ENCODE measurements at places on chromosomes 5 and 9.

- DNase-seq, result no peak
Measured at GRCh38 chr5:124960266-124960665, 213.8 kb upstream of the ZNF608 start.

GRCh38 chr5:124614105-124614504 is 132.3 kb downstream of the ZNF608 start:
- DNase-seq, result no peak

DNA sequence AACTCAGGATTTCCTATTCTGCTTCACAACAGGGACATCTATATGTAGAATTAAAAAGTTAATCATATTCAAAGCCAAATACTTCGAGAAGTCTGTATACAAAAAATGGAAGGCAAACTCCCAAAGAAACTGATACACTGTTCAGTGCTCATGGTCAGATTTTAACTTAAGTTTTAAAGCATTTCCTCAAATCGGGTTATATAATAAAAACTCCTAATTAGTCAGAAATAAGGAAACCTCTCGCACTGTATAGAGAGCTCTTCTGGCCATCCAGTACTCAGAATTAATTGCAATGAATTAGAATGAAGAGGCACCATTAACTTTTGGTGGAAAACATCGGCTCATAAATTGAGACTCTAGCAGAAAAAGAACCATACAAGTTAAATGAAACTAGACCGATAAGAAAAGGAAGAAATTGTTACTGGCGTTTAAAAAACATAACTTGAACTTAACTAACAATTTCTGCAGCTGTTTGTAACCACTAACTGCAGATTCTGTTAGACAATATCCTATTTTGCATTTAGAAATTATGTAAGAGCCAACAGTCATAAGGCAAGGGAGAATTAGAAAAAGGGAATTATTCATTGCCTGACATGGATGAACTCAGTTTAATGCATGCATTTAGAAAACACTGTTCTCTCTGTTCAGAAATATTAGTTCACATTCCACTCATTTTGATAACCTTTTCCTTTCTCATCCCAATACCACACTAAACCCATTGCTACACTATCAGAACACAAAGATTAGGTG is 96.6 kb downstream of the FNBP1 start:
- no peak for DNase-seq

GRCh38 chr5:36965179-36965578 is 88.6 kb downstream of the NIPBL start:
- no peak for DNase-seq

- DNase-seq, result no peak
Measured at GRCh38 chr9:105859428-105860091, 165.2 kb downstream of the TMEM38B start.

- no peak for DNase-seq
Measured at GRCh38 chr5:32326216-32326772, 13.6 kb upstream of the MTMR12 start.

GRCh38 chr9:33878691-33879366 is 61.9 kb downstream of the UBE2R2 start:
- no peak for DNase-seq

DNA sequence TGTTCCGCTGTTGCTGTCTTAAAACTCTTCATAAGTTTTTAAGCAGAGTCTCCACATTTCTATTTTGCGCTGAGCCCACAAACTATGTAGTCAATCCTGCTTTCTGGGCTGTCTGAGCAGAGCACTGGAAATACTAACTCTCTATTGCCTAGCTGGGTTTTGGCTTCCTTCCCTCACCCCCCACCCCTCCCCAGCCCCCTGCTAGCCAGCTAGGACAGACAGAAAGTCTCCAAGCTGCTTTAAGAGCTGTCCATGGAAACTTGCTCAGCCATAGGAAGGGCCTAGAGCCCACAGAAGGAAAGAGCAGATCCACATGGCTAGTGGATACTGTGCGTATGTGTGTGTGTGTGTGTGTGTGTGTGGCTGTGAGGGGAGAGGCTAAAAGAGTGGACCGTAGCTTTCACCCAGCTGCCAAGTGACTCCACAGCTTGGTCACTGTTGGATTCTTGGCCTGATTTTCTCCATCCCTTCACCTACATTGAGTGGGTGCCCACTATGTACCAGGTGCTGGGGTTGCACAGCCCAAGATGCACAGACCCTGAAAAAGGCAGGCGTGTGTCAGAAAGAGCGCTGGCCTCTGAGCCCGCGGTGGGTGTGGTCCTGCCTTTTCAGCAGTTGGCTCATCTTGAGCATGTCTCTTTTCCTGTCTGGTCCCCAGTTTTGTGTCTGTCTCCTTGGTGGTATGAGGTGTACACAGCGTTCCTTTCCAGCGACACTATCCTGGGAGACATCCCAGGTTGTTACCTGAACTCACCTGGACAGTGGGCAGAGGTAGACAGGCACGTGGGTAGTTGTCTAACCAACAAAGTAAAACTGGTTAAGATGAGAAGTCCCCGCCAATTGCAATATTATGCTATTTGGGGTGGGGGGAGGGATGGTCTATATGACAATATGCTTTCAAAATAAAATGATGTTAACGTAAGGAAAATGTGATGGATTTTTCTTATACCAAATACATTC is 5.4 kb upstream of the NKX2-5 start:
- no peak for DNase-seq

DNA sequence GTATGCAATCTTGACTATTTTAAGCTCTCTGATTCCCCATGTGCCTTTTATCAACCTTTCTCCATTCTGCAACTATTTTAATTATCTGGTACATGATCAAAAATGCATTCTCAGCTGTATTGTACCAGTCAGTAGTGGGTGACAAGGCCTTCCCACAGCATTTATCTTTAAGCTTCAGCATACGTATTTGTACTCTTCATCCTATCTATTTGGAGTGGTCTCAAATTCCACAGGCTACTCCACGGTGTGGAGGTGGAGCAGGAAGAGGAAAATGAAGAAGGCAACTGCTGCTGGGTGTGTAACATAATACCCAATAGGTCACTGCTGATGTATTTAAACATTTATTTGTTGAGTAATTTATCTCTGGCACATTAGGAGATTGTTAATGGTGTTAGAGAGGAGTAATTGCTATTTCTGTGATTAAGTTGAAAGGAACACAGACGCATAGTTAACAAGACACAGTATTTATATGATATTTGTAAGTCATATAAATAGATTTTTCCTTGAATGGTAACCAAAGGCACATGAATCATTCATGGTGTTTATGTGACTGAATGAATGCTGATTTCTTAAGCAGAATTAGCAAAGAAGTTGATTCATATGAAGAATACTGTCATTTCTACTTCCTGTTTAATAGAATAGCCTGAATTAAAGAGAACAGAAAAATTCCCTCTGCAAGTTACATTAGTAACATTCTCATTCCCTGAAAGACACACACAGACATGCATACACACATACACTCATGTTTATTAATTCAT is 153.8 kb upstream of the NR3C1 start:
- no peak for DNase-seq

DNA sequence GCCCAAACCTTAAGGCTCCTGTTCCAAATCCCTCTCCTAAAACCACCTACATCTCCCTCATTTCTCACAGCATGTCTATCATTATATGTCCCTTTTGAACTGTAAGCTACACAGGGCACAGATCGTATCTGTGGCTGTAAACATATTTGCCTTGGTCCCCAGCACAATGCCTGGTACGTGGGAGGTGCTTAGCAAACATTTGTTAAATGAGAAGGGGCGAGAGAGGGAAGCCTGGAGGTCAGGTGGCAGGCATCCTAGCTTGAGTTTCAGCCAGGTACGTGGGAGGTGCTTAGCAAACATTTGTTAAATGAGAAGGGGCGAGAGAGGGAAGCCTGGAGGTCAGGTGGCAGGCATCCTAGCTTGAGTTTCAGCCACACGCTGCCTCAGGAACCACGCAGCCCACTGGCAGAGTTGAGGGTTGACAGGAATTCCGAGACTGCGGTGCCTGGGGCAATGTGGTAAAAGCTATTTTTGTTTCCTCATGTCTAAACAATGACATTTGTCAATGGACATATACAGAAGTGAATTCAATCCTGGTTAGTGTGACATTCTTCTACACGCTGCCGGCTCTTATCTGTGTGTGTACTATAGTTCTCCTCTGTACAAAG is 113.6 kb downstream of the EFNA5 start:
- no peak for DNase-seq

DNA sequence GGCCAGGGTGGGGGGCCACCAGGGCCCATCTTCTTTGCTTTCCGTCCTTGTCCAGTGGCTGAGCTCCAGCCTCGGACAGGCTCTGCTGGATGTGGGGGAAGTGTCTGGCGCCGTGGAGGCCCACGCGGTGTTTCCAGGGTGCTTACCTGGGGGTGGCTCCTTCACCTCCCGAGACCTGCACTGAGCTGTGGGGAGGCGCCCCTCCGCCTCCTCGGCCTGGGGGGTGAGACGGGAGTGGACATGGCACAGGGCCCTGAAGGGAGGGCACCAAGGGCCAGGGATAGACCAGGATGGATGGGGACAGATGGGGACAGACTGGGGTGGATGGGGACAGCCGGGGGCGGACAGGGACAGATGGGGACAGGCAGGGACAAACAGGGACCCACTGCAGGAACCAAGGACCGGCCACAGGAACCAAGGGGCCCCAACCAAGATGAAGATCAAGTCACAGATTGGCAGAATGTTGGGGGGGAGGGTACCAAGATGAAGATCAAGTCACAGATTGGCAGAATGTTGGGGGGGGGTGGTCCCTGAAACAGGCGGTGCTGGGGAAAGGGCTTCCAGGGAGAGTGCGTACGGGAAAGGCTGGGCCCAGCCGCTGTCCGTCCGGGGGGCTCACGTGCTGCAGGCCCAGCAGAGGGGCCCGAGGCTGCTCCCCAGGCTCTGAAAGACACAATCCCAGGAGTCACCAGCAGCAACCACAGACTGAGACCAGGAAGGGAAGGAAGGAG is 13.3 kb upstream of the QSOX2 start:
- DNase-seq, result no peak

DNA sequence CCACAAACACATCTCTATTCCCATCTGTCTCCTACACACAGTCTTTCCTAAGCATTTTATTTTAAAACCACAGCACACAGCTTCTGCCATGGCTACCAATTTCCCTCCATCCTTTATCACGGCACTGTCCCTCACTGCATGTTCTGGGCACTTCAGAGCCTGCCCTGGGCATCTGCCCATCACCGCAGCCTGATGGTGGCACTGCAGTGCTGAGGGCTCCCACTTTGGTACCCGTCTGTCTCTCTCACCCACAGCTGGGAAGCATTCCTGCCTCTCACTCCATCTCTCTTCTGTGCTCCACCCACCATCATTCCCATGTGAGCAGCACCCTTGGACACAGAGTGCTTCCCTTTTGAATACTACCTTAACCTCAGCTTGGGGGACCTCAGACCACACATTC is 31.7 kb downstream of the ZDHHC11 start:
- no peak for DNase-seq

- no peak for DNase-seq
Measured at GRCh38 chr9:20289423-20290010, 332.8 kb downstream of the MLLT3 start.

GRCh38 chr9:115098226-115098965 is 19.6 kb downstream of the TNC start:
- no peak for DNase-seq

GRCh38 chr5:33379757-33380156 is 61.0 kb upstream of the TARS1 start:
- no peak for DNase-seq

- no peak for DNase-seq
Measured at GRCh38 chr9:89532478-89532877, 34.6 kb upstream of the SEMA4D start.

GRCh38 chr5:98042961-98043360 is 730.5 kb upstream of the RGMB start:
- no peak for DNase-seq

GRCh38 chr5:171795381-171795780 is 9.8 kb downstream of the SMIM23 start:
- DNase-seq, result no peak

Measured in GM12891 (cell line).